ENCODE measurements at places on chromosomes 16 and 17.

- no peak for DNase-seq
These were observed 2.6 kb upstream of the N4BP1 start for GRCh38 chr16:48612611-48613010.

DNA sequence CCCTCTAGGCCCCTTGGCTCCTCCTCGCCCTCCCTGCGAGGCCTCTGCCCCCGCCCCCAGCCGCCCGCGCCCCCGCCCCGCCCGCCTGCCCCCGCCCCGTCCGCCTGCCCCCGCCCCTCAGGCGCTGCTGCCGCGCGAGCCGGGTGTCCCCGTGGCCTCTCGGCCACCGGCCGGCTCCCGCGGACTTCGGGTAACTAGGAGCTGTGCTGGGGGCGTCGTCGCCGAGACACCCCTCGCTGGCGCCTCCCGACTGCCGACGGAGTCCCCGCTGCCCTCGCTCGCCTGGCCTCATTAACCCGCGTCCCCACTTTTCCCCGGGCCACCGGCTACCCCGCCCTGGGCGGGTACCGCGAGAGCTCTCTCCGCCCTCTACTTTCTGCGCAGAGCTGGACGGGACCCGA, at the start of gene TLCD1:
Gene TLCD1, minus strand, starts transcription at position 8 of the 401 bp plus-strand sequence. CDS start 136 bp downstream, outside the sequence.
- DNase-seq, result peak; percentile 66

GRCh38 chr17:64064331-64064730, 43.9 kb upstream of the ICAM2 start:
- DNase-seq, result no peak

- no peak for DNase-seq
These were observed 2.2 kb downstream of the FBXL19 start for GRCh38 chr16:30925632-30925987.

DNA sequence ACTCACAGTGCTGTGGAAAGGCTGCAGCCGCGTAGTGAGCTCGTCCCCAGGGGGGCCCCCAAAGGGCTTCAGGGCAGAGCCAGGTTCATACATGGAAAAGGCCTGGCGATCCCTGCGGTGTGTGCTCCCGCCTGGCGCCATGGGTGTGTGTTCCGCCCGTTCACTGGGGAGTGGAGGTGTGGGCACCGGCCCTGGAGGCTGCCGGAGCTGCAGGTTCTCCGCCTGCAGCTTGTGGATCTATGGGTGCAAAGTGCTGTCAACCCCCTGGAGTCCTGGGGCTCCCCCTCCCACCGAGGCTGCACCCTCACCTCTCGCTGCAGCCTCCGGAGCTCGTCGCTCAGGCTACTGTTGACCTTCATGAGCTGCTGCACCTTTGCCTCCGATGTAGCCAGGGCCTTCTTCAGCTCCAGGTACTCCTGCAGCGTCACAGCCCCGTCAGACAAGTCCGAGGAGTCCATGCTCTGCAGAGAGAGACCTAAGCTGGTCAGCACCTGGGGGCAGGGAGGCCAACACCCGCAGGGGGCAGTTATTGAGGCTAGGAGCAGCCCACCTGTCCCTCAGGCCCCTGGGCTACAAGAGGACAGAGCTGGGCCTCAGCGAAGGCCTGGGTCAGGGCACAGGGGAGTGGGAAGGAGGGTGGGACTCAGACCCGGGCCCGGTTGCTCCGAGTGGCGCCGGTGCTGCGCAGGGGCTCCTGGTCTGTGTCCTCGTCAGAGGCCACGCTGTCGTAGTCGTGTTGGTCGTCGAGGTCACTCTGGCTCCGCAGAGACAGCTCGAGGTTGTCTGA, 7.9 kb downstream of the TP53I13 start:
- no peak for DNase-seq

- DNase-seq, result no peak
These were observed 34.6 kb upstream of the CCDC182 start for GRCh38 chr17:57779706-57780105.

Data from fibroblast of upper back skin (primary cell).